ENCODE measurements at places on chromosomes 4 and X.

DNA sequence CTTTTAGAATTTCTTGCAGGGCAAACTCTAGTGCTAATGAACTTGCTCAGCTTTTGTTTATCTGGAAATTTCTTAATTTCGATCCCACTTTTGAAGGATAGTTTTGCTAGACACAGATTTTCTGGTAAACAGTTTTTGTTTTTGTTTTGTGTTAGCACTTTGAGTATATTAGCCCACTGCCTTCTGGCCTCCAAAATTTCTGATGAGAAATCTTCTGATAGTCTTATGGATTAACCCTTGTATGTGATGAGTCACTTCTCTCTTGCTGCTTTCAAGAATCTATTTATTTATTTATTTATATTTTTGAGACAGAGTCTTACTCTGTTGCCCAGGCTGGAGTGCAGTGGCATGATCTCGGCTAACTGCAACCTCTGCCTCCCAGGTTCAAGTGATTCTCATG is 27.0 kb upstream of the GIMD1 start:
- DNase-seq: no peak

DNA sequence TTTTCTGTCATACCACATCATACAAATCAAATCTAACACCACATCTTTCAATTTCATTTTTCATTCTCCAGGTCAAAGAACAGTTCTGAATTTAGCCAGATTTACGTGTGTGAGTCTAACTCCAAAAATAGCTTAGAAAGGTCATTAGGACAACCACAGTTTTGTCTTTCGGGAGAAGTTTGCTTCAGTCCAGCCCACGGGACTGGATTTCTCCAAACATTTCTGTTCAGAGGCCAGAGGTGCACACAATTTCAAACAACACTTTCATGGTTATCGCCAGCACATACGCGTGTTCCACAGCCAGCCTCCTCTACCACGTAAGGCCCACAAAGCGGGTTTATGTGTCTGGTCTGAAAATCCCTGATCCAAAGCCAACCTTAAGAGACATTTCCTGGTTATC is 65.9 kb downstream of the VEGFC start:
- no peak for DNase-seq

- no peak for DNase-seq
Measured at GRCh38 chr4:54097152-54097551, 2.8 kb upstream of the GSX2 start.

DNA sequence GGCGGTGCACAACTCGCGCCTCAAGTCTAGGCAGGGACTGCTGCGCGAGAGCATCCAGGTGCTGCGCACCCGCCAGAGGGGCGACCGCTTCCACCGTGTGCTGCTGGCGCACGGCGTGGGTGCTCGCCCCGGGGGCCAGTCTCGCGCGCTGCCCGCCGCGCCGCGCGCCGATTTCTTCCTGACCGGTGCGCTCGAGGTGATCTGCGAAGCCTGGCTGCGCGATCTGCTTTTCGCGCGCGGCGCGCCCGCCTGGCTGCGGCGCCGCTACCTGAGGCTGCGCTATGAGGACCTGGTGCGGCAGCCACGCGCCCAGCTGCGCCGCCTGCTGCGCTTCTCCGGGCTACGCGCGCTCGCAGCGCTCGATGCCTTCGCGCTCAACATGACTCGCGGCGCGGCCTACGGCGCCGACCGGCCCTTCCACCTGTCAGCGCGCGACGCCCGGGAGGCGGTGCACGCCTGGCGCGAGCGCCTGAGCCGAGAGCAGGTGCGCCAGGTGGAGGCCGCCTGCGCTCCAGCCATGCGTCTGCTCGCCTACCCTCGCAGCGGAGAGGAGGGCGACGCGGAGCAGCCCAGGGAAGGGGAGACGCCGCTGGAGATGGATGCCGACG is 1.3 kb downstream of the CHST7 start:
- DNase-seq: no peak

DNA sequence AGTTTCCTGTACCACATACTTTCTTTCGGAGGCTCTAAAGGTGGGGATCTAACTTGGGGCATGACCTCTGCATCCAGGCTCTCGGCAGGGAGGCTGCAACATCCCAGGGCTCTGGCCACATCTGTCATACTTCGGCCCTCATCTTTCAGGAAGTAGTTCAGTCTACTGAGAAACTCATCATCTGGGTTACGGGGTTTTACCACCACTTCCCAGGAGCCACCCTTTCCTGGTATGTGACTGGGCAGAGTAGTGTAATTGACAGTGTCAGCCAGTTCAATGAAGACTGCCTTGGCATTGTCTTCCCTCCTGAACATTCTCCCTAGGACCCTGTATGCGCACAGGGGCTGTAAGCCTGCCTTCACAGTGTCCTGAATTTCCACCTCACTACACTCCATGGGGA is 2.8 kb downstream of the PNMA5 start:
- no peak for DNase-seq

DNA sequence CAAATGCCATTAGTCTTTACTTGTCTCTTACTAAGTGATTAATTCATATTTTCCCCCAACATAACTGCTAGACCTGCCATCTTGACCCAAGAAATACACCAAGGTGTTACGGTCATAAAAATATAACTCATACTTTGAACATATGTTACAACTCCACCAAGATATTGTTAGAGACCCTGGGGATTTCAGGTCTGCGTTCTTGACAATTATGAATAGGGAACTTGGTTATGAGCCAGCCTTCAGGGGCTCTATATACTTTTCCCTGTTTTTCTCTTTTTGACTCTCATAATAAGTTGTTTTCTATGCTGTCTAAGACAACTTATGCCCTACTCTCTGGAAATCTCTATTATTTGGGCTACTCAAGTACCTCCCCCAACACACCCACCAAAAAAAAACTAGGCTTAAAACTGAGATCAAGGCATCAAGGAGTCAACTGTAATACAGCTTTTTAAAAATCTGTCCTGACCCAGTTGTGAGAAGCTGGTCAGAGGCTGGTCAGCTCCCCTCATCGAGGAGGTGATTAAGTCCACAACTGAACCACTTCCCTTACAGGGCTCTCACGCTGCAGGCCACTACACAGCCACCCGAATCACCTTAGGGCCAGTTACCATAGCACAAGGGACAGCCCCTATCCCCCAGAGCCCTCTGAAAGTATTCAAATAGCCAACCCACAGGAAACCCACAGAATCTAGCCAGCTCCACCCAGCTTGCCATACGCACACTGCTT is 10.5 kb upstream of the TLR3 start:
- DNase-seq: no peak

- no peak for DNase-seq
Measured at GRCh38 chr4:142045996-142046395, 409.6 kb downstream of the IL15 start.

DNA sequence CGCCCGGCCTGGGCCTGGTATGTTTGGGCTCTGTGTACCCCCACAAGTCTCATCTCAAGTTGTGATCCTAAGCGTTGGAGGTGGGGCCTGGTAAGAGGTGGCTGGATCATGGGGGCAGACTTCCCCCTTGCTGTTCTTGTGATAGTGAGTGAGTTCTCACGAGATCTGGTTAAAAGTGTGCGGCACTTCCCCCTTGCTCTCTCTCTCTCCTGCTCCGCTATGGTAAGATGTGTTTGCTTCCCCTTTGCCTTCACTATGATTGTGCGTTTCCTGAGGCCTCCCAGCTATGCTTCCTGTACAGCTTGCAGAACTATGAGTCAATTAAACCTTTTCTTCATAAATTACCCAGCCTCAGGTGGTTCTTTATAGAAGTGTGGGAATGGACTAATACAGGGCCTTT is 53.0 kb downstream of the CHST7 start:
- DNase-seq: no peak

DNA sequence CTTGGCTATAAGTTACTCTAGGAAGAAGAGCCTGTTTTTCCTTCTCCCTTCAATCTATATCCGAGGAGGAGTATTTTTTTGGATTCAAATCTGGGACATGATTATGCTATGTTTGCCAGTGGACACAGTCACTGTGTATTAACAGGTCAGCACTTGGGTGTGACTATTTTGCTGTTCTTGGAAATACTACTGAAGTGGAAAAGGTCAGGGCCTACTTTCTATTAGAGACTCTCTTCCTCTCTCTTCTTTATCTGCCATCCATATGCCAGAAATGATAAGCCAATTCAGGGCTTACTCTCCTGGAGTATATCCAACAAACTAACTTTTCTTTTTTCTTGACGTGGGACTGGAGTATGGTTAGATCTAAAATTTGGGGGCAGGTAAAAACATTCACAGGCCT is 40.5 kb downstream of the MID1IP1 start:
- no peak for DNase-seq

GRCh38 chr4:5635826-5636195 is 72.5 kb downstream of the EVC2 start:
- no peak for DNase-seq

GRCh38 chr4:179521952-179522351 is 2079.7 kb upstream of the AGA start:
- DNase-seq: no peak

DNA sequence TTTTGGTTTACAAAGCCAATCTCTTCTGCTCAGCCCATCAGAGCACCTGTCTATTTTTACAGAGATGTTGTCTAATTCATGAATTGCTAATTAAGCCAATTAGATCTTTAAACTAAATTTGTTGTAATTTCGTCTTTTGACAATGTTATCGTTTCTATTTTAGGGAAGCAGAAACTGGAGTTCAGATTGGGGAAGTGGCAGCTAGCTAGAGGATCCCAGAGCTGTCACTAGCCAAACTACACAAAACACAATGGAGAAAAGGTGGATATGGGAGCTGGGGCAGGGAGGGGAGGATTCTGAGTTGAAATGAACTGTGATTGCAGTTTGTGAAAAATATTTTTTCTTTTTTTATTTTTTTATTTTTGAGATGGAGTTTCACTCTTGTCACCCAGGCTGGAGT is 35.8 kb downstream of the CASP3 start:
- no peak for DNase-seq

GRCh38 chrX:40573763-40574162 is 7.0 kb upstream of the ATP6AP2 start:
- no peak for DNase-seq

- DNase-seq: no peak
Measured at GRCh38 chrX:98380556-98380955, 1496.8 kb downstream of the RPA4 start.

DNA sequence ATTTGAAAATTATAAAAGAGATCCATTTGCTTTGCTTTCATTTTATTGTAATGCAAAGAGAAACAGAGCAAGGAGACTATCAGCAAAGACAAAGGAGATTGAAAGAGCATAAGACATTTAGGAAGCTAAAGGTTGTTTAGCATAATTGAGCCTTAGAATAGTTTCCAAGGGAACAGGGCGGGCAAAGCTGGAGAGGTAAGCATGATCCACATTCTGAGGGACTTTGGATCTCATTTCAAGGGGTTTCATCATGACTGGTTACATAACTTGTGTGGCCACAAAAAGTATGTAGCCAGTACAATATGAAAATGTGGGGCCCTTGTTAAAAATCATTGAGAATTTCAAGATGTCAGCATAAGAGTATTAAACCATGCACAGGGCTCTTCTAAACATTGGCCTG is 406.5 kb downstream of the RPA4 start:
- no peak for DNase-seq

DNA sequence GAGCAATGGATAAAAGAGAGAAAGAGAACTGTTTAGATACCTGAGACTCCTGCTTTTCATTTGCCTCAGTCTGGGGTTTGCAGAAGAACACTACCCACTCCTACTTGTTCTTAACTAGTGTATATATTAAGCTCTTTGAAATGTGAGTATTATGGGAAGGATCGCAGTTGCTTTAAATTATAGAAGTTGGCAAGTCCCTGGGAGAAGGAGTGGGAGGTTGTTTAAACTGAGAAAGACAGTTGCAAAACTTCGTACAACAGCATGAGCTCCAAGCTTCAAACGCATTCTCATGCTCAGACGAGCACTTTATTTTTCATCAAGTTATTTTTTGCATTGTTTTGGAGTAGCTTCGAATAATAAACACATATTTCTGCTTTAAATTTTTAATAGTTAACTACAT is 88.1 kb upstream of the C1QTNF7 start:
- DNase-seq: no peak

DNA sequence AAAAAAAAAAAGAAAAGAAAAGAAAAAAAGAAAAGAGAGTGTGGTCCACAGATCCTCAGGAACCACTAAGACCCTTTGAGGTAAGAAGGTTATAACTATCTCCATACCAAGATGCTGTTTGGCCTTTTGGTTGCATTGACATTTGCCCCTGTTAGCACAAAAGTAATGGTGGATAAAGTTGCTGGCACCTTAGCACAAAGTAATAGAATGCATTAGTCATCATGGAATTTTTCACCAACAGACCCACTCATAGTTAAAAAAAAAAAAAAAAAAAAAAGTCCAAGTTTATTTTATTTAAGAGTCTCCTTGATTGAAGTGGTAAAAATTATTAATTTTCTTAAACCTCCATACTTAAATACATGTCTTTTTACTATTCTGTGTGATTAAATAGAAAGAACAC is 78.4 kb upstream of the RBPJ start:
- DNase-seq: no peak

DNA sequence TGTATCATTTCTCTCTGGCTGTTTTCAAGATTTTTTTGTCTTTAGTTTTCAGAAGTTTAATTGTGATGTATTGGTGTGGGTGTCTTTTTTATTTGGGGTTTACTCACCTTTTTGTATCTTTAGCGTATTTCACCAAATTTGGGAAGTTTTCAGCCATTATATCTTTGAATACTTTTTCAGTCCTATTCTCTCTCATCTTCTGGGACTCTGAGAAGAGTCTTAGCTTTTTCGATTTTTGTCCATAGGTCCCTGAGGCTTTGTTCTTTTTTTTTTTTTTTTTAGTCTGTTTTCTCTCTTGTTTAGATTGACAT is 23.8 kb downstream of the KDM6A start:
- no peak for DNase-seq

- DNase-seq: no peak
Measured at GRCh38 chrX:22164770-22165388, 107.8 kb upstream of the CBLL2 start.

- no peak for DNase-seq
Measured at GRCh38 chrX:118420462-118420861, 74.6 kb downstream of the WDR44 start.

DNA sequence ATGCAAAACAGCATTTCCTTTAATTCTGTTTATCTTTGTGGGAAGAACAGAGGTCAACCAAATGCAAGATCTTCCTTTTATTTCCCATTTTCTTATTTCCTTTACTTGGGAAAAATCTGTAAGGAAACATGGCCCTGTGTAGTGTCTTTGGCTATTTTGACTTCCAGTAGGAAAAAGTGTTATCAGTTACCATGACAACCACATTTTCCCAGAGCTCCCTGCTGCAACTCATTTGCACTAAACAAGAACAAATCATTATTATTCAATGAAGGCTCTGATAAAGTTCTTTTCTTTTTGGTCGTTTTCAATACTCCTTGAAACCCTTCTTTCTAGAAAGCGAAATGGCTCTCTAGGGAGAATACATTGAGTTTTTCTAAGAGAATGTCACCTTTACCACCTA is 117.2 kb upstream of the DDX53 start:
- DNase-seq: no peak

- no peak for DNase-seq
Measured at GRCh38 chr4:1221155-1221870, 27.6 kb downstream of the CTBP1 start.

GRCh38 chrX:10676235-10676957 is 56.0 kb upstream of the MID1 start:
- no peak for DNase-seq

Measured in GM12891 (cell line).